T-helper 17 cell (primary cell): ENCODE measurements at places on chromosomes 7 and 10. TPM values are rescaled to one million over a fixed set of nuclear protein-coding genes. Genes with fewer than 3 reads are reported as not detected.

GRCh38 chr7:49037346-49038210, 113.2 kb downstream of the CDC14C start:
- no peak for DNase-seq

DNA sequence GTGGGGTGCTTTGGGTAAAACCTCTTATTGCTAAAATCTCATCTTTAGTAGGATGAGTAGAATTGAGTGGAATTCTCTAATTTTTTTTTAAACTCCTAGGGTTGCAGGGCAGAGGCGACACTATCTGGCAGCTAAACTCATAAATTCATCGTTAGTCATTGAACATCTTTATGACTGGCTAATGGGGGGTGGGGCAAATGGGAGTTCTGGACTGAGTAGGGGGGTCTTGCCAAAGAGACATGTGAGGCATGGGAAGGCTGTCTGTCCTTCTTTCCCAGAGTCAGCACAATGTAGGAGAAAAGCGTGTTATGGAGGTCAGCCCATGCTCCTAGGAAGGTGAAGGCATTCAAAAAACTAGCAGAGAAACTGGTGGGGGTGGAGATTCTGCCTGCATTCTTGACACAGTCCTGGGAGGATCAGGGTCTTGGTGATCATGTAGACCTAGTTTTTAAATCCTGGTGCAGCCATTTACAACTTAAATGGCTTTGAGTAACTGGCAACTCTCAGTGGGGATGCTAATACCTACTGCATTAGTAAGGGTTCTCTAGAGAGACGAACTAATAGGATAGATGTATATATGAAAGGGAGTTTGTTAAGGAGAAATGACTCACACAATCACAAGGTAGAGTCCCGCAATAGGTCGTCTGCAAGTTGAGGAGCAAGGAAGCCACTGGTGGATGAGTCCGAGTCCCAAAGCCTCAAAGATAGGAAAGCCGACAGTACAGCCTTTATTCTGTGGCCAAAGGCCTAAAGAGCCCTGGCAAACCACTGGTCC, 47.7 kb downstream of the EMX2 start:
- no peak for DNase-seq

DNA sequence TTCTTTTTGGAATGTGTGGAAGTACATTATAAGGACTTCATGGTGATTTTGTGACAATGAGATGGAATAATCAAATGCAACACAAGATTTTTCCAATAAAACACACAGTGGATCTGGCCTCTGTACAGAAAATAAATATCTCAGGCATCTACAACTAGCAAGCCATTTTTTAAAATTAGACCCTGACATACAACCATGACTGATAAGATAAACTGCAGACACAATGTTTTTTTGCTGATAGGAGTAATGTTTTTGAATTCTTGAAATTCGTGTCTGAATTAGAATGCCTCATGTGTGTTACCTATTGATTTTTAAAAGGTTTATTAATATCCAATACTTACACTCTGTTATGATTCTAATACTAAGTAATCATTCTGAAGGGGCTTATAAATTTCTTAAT, 328.1 kb downstream of the HGF start:
- no peak for DNase-seq

PAOX gene
- total RNA-seq = 3.5 TPM

DRGX gene
- total RNA-seq = not detected

DNAH11 gene
- 0.97 TPM for total RNA-seq

TRIM50 gene
- not detected for total RNA-seq
